ENCODE measurements at places on chromosomes 4 and X. TPM values are rescaled to one million over a fixed set of nuclear protein-coding genes. Genes with fewer than 3 reads are reported as not detected.

The CCNB3 gene
- total RNA-seq: 0.59 TPM

The PIGA gene
- 8.2 TPM for total RNA-seq

The DOK7 gene
- total RNA-seq: not detected

The GPR50 gene
- not detected for total RNA-seq

DNA sequence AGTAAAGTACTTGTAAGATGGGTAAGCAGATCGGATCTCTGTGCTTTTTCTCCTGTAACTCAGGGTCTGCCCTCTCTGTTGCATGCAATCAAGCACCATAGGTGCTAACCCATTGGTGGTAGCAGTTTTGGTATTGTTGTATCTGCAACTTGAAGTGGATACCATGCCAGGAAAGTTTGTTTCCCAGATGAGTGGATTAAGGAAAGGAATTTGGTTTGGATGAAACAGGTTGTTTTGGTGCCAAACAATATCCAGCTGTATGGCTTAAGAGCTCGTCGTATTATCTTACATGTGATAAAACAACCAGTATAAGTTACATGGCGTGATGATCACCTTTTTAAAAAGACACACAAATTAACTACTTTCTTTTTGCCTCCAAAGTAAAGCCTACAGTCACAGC, 280.9 kb upstream of the TENM3 start:
- no peak for DNase-seq

- DNase-seq: no peak
Measured at GRCh38 chrX:153526801-153527200, 9.4 kb downstream of the ATP2B3 start.

DNA sequence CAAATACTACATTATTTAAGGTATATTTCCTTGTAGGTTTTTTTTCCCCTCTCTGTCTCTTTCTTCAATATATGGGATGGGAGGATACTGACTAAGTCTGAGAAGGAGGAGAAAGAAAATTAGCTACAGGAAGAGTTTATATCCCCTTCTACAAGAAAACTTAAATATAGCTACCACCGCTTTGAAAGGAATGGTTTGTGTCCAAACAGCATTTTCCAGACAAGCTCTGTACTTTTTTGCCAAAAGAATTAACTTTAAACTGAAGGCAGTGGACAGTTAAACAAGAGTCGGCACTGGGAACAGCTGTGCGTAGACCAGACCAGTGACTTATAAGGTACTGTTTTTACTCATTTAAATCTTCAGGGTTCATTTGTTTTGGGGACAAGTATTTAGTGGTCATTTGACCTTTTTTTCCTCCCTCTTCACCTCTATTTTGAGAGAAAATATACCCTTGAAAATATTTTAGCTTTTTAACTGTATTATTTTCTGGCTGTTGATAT, 303.7 kb downstream of the ARHGAP24 start:
- no peak for DNase-seq

All from chondrocyte (in vitro differentiated cells).